ENCODE measurements at places on chromosomes 16 and 17.

- DNase-seq: no peak
These were observed 52.5 kb downstream of the TEKT5 start for GRCh38 chr16:10641953-10642949.

- DNase-seq: no peak
These were observed 258.1 kb upstream of the IRX3 start for GRCh38 chr16:54544553-54545180.

DNA sequence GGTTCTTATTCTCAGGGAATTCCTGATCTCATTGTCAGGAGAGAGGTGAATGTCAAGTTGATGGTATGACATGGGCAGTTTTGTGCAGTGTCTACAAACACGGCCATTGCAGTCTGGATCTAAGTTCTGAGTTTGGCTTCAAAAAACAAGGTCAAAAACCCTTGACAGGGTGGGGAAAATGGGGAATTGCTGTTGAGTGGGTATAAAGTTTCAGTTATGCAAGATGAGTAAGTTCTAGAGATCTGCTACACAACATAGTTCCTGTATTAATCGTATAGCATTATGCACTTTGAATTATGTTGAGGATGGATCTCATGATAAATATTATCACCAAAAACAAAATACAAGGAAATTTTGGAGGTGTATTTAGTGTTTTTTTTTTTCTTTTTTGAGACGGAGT is 36.6 kb upstream of the CARMIL2 start:
- DNase-seq: no peak

DNA sequence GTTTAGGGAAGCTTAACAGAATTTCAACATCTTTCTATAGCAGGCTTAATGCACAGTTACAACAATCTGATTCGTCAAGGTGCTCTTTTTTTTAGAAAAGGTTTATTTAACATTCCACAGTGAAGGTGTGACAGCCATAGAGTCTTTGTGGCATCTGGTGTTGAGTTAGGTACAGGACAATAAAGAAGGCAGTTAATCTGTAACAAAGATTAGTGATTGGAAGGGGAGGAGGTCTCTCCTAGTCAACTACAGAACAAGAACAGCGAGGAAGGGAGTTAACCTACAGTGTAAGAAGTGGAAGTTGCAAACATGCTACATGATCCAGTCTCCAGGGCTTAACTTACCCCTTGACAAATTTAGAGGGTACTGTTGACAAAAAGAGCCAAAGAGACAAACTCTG is 3.0 kb upstream of the ZDHHC7 start:
- no peak for DNase-seq

DNA sequence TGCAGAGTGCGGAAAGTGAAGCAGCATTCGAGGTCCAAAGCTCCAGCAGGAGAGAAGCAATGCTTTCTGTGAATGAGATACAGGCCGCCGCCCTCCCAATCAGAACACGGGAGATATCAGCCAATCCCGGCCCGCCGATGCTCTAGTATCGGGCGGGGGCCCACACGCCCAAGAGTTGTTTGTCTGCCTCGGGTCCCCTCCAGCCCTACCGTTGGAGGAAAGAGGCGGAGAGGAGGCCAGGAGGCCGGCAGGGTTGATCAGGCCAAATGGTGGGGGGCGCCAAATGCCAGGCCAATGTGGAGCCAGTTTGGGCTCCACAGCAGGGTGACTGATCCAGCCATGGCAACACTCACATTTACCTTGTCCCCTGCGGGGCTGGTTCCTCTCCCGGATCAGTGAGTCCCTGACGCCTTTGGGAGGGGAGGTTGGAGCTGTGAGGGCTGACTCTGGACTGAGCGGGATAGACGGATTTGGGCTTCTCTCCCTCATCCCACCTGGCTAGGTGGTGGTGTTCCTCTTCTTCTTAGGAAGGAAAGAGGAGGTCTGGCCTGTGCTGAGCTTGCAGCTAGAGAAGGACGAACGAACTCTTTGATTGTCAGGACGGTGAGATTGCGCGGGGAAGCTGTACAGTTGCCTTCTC is 10.4 kb upstream of the CUEDC1 start:
- DNase-seq: no peak

- no peak for DNase-seq
These were observed 7.0 kb downstream of the ATPAF2 start for GRCh38 chr17:18031955-18032354.

- DNase-seq: no peak
These were observed 60.5 kb downstream of the TRIM37 start for GRCh38 chr17:59046192-59046591.

GRCh38 chr17:29546830-29547229 is 20.0 kb downstream of the ABHD15 start:
- no peak for DNase-seq

DNA sequence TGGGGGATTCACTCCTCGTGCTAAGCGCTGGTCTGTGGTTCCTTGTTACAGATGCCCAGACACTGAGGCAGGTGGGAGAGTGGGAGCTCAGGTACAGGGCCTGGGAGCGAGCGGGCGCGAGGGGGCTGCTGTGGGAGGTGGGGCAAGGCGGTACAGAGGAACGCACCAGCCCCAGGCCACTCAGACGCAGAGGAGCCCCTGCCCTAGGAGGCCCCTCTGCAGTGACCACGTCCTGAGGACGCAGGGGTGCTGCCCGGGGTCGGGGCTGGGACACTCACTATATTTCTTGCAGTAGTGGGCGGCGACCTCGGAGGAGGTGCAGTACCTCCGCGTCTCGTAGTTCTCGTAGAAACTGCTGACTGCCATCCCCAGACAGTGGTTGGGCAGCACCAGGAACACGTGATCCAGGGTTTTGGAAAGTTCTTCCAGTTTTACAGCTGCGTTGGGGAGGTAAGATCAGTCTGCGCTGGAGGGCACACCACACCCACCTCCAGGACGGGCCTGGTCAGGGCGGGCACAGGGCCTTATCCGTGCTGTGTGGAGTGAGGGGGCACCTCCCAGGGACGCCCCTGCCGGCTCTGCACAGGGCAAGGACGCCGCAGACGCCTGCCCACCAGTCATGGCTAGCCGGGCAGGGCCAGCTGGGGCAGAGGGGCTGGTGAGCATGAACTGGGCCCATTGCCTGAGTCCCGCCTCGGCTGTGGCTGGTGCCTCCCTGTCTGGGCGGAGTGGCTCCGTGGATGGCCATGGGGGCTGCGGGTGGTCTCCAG is 16.3 kb upstream of the RNPS1 start:
- DNase-seq: peak; percentile 66

GRCh38 chr16:21638573-21638975 is 13.8 kb downstream of the IGSF6 start:
- DNase-seq: no peak

DNA sequence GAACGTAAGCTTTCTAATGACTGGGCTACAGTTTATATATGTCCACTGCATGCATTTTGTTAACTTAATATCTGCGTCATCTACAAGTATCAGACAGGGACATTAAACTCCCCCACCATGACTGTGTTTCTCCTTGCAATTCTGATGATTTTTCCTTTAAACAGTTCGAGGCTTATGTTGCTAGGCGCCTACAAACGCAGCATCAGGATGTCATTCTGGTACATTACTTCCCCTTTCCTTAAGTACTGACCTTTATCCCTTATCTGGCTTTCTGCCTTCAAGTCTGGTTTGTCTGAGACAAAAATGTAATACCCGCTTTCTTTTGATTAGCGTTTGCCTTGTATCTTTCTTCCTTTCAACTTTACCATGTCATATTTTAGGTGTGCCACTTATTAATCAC is 362.4 kb downstream of the SLC39A11 start:
- DNase-seq: no peak

DNA sequence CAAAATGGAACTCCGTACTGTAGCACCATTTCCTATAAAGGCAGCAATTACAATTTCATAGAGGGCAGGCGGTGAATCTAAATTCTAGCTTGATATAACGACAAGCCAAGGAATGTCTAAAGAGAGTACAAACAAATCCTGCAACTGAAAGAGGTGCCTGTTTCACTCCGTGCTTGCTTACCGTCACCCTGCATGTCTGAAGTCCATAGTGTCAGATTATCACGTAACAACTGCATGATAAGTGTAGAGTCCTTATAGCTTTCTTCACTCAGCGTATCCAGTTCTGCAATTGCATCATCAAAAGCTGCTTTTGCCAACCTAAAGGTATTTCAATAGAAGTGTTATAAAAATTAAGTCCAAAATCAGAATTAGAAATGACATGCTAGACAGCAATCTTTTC is 46.0 kb downstream of the YWHAE start:
- DNase-seq: no peak

- DNase-seq: no peak
These were observed 1.7 kb upstream of the GPT2 start for GRCh38 chr16:46882304-46882939.

GRCh38 chr16:10846213-10846998 is 27.8 kb upstream of the TVP23A start:
- DNase-seq: peak; percentile 48

DNA sequence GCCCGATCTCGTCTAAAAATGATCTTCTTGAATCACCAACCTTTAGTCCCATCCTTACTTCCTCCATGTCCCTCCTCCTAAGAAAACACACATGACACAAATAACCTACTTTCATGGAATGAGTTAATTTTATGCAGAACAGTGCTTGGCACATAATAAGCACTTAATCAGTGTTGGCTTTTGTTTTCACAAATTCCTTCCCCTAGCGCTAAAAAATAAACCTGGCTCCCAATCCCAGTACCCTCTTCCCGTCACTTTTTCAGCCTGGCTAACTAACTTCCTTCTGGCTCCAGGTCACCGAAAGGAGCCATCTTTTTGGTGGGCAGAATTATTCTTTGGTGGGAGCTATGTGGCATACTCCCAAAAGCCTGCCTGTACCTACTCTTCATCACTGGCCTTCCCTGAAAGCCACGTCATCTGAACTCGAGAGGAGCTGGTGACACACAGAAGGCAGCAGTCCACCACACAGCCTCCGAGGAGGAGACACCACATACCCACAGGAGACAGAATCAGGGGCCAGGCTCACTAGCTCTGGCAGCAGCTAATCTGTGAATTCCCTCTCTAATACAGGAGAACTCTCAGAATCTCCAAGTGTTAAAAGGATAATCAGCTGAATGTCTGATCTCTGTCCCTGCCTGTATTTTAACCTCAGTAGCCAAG is 114.5 kb downstream of the SMG6 start:
- DNase-seq: no peak

DNA sequence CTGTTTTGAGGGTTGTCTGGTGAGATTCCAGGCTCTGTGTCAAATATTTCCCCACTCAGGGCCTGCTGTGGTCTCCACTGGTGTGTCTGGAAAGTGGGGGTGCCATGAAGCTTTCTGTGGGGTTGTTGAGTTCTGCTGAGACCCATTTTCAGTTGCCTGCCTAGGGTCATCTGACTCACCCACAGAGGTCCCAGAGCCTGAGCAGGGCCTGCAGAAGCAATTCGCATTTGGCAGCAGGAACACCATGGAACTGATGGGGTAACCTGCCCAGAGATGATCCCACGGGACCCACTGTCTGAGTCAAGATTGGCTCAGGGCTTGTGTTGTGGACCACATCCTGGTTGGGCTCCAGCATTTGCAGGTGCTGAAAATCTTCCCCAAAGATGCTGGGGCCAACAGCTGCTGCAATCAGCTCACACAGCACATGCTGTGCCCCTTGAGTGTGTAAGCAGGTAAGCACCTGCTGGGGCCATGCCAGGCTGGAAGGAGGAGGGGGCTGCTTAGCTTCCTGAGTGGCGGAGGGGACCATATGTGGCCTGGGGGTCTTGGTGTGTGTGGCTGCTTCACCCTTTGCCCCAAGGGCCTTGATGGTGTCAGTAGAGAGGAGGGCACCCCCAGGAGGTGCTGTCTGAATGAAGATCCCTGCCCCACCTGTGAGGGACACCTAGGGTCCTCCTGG is 1726.1 kb downstream of the TP53TG3F start:
- no peak for DNase-seq

DNA sequence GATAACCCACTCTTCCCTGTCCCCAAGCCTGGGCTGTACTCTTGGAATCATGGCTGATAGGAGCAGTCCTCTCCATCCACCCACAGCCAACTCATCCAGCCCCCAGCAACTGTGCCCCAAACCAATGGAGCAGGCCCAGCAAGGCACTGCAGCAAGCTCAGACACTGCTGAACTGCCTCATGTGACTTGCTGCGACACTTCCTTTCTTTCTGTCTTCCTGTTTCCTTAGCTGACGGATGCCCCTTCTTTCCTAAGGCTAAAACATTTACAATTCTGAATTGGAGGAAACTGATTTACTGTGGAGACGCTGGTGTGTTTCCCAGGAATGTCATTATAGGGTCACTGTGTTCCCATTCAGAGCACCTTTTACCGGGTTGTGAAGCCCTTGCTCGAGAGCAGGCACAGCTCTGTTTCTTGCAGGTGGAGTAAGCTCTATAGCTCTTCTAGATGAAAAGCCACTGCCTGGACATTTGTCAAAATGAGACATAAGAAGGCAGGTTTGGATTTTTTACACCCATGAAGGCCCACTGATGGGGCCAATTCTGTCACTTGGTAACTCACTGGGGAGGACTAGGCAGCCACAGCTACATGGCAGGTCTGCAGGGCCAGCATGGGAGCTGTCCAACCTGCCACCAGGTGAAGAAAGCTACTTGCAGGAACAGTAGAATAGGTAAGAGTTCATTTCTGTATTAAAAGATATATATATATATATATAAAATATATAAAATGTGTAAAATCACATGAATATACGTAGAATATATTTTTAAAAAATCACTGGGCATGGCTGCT is 27.4 kb downstream of the TMEM11 start:
- DNase-seq: no peak

- no peak for DNase-seq
These were observed 4.5 kb downstream of the SECTM1 start for GRCh38 chr17:82328994-82329507.

GRCh38 chr17:51724043-51724580 is 434.4 kb downstream of the CA10 start:
- DNase-seq: no peak

GRCh38 chr16:86521236-86522197 is 11.2 kb downstream of the FOXF1 start:
- no peak for DNase-seq

- DNase-seq: no peak
These were observed 72.9 kb upstream of the ZNF469 start for GRCh38 chr16:88309908-88310265.

GRCh38 chr17:82108496-82108945 is 10.5 kb upstream of the FASN start:
- no peak for DNase-seq

DNA sequence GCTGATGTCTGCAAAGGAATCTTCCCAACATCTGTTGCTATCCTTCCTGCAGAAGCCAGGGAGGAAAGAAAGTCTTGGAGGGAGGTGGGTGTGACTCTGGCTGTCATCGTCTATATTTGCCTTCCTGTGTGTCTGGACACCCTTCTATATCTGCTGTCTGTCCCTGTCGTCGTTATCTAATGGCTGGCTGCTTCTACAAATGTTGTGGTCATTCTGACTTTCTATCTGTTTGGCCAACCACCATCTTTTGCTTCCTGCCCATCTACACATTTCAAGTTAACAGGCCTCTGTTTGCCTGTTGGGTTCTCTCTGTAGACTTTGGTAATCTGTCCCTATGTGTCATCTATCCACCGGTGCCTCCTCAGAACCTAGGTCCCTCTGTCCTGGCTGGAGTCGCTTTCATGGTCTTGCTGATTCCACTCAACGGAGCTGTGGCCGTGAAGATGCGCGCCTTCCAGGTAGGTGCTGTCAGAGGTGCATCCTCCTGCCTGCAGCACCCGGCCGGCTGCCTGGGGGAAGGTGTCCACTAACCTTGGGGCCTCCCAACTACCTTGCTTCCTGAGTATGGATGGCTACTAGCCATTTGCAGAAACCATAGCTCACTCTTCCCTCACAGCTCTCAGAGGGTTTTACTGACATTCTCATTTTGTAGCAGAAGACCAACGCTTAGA is 30.2 kb downstream of the ABCC3 start:
- DNase-seq: no peak

All from left lung (tissue), 14 donors.